Kidney (tissue), 22 donors: ENCODE measurements at places on chromosomes 3 and 15. TPM values are rescaled to one million over a fixed set of nuclear protein-coding genes. Genes with fewer than 3 reads are reported as not detected.

- no peak for DNase-seq
Observed at GRCh38 chr3:115693868-115694267, 70.6 kb downstream of the GAP43 start.

Gene AHSG
- total RNA-seq: not detected

DNA sequence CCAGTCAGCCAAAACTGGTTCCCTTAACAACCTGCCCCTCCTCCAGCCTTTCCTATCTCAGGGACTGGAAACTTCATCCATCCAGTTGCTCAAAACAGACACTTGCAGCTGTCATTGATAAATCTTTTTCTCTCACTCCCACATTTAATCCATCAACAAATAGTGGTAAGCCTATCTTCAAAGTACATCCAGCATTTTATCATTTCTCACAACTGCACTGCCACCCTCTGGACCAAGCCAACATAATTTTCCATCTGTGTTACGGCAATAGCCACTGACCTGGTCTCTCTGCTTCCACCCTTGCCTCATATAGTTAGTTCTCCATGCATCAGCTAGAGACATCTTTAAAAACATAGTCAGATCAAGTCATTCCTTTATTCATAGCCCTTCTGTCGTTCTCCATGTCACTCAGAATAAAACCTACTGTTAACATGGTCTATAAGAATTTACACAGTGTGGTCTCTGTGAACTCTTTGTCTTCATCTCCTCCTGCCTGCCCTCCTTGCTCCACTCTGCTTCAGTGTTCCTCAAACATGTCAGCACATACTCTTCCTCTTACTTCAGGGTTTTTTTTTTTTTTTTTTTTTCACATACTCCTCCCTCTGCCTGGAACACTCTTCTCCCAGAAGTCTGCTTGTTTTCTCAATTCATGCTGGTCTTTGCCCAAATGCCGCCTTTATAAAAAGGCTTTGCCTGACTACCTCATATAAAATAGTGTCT lies 102.5 kb upstream of the COL6A5 start:
- DNase-seq: peak; percentile 58

- DNase-seq: no peak
Observed at GRCh38 chr15:90271459-90272166, 6.1 kb downstream of the NGRN start.

GRCh38 chr3:147881933-147882332 lies 472.8 kb downstream of the ZIC1 start:
- no peak for DNase-seq

Gene AGTR1
- total RNA-seq: 5.6 TPM

GRCh38 chr15:33152502-33153109 lies 41.9 kb downstream of the FMN1 start:
- DNase-seq: no peak
